ENCODE measurements at places on chromosomes 3 and 15.
A peak's percentile ranks its signal among the peaks of the same experiment; 100 is the strongest.

DNA sequence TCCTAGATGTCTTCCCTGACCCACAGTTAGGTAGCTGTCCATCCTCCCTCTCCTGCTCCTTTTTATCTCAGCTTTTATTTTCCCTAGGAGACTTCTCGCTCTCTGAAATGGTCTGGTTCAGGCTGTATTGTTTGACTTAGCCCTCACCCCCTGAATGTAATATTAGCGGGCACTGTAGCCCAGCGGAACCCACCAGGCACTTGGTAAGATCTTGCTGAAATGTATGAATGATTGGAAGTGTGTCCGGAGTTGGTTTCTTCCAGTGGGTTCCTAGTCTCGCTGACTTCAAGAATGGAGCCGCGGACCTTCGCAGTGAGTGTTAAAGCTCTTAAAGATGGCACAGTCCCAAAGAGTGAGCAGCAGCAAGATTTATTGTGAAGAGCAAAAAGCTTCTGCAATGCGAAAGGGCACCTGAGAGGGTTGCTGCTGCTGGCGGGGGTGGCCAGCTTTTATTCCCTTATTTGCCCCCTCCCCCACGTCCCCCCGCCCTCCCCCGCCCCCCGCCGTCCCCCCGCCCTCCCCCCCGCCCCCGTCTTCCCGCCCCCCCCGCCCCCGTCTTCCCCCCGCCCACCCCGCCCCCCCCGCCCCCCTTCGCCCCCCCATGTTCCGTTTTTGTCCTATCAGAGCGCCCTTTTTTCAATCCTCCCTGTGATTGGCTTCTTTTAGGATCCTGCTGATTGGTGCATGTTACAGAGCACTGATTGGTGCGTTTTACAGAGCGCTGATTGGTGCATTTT lies 694 bp upstream of the EEFSEC start:
- peak; percentile 88 for DNase-seq

- DNase-seq, result no peak
Measured at GRCh38 chr3:102307442-102307841, 127.4 kb upstream of the ZPLD1 start.

GRCh38 chr3:149936812-149937230 lies 33.9 kb downstream of the PFN2 start:
- peak; percentile 69 for DNase-seq

GRCh38 chr3:67648701-67649100 lies 5.7 kb downstream of the SUCLG2 start:
- no peak for DNase-seq

DNA sequence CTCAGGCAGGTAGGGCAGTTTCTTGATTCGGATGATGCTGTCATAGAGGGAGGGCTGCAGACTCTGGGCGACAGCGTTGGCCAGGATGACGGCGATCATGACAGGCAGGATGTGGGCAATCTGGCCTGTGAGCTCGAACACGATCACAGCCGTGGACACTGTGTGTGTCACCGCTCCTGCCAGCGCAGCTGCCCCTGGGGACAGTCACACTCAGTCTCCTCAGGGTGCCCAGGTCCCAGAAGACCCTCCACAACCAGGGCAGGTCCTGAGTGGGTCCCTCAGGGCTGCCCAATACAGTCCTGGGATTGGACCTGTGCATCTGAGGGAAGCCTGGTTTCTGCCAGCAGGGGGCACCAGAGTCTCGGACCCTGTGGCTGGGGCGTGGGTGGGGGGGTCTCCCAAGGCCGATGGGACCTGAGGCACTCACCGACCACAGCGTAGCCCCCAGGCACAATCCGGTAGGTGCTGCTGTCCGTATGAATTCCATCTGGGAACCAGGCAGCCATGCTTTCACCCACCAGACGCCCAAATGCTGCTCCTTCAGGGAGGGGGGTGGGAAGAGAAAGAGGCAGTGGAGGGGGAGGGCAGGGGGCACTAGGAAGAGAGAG lies 7.2 kb downstream of the CLCN2 start:
- peak; percentile 51 for DNase-seq

DNA sequence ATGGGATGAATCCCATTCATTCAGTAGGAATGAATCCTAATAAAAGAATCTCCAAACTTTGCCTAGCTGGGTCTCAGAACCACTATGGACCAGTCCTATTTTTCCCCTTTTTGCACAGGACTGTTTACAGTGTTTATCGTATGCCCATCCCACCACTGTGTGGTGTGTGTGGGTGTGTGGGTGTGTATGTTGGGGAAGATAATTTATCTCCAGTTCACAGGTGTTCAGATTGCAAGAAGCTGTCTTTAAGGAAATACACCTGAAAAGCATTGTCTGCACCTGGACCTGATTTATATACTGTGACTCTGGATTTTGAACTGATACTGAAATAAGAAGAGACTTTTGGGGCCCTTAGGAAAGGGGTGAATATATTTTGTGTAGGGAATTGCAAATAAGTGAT lies 24.7 kb upstream of the SHF start:
- no peak for DNase-seq

GRCh38 chr15:76987896-76988860 lies 6.7 kb upstream of the PSTPIP1 start:
- no peak for DNase-seq

DNA sequence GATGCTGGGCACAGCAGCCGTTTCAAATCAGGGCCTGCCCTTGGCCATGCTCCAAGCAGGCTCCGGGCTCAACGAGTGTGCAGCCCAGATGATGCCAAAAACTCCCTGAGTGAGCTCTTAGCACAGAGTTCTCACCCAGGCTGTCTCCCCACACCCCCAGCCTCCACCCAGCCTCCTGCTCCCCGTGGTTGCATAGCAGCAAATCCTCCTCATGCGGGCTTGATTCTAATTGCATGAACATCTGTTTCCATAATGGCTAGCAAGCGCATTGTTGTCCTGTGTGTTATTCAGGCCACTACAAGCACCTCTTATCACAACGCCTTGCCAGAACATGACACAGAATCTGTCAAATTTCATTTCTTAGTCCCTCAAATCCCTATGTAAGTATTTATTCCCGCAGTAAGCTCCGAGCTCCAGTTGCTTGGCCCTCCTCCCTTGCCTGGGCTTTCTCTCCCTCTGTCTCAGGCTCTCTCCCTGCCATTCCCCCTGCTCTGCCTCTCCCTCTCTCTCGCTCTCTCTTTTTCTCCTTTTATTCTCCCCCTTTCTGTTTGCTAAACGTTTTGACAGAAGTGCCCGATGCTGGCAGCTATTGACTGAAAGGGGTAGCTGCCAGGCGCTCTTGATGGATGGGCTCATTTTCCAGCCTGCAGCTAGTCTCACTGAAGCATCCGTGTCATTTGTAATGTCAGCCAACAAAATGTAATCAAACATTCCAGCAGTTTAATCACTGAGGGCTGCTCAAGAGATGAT lies 306.5 kb downstream of the IL20RB start:
- peak; percentile 52 for DNase-seq

GRCh38 chr3:71172951-71173350 lies 410.6 kb downstream of the FOXP1 start:
- no peak for DNase-seq

DNA sequence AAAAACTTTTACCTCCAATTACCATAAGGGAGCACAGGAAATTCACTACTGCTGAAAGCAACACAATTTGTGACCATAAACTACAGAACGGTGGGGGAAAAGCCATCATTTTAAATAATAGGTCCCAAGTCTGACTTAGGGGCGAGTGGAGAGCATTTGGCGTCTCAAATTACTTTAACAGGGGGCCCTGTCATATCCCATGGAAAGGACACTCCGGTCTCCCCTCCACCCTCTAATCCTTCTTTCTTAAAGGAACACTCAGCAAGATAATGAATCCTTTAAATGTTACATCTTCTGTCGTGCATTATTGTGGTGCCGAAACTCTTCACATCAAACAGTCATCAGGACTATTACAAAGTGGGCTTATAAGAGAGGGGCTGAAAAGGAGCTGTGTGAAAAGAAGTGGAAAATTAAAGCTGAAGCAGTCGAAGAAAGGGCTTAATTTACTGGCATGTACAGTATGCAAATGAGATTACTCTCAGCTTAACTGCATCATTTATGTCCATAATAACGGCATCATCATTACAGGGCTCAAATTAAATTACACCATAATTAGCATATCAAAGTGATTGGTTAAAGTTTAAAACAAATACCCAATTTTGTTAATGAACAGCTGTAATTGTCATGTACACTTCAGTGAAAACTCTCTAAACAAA lies 342.2 kb downstream of the FOXP1 start:
- DNase-seq, result peak; percentile 49

DNA sequence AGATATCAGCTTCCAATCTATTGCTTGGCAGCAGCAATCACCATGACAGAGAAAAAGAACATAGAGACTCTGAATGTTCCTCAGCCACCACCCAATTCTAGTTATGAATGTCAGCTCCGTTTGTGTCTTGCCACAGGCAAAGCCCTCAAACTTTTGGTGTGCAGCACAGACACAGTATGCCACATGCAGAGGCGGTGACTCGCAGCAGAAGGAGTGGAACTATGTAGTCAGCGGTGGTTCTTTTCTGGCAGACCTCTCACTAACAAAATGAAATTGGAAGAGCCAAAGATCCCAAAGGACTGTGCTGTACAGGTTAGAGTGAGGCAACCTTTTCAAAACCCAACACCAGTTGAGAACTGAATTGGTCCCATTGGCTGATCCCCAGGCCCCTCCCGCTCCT lies 220.9 kb downstream of the SLC9A9 start:
- no peak for DNase-seq

DNA sequence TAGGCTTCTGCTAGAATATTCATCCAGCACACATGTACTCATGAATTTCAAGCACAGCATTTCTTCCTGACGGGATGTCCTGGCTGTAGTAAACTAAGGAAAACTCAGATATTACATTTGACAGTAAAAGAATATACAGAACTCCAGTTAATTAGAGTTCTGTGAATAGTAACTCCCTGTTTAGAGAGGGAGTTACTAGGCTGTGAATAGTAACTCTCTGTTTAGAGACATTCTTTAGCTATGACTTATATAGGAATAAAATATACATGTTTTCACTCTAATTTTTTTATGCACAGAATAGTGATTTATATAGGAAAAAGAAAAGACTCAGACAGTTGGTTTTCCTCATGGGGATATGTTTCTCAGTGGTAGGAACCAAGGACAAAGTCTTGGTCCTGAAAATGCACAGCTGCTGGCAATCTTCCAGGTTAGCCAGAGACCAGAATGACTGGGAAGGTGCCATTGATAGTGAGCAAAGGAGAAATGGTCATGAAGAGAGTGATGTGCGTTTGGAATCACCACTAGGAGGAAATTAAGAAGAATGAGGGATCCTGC lies 480.7 kb upstream of the THBS1 start:
- no peak for DNase-seq

- no peak for DNase-seq
Measured at GRCh38 chr3:134350861-134351311, 23.4 kb downstream of the AMOTL2 start.

GRCh38 chr3:47974974-47975470 lies 41.2 kb downstream of the MAP4 start:
- no peak for DNase-seq

DNA sequence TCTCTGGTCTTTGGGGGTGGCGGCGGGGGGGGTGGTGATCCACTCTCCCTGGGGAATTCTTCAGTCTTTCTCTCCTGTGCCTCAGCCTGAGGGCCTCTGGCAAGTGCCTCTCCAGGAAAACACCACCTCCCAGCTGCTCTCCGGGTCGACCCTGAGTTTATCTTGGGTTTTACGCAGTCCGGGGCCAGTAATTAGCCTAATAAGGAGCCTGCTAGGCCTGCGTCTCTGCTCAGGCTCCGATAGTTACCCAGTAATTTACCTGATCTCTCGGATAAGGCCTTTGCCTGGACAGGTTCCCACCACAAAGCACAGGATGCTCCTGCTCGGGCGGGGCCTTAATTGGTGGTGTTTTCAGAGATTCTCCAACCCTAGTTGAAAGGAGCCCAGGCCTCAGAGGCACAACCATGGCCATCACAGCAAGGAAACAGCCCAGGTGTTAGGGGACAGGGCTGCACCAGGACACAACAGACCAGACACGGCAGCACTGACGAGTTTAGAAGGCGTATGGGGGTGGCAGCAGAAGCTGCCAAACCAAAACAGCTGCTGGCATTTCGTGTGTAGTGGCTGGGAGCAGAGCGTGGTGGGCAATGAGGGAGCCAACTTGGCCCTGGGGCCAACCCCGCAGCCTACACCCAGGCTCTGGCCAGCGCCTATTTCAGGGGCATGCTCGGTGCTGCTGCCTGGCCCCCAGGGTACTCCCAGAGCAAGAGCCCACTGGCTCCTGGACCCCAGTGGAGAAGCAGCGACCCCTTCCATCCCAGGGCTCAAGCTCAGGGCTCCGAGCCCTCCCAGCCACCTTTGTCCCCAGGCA lies 71.4 kb downstream of the KLF13 start:
- peak; percentile 98 for DNase-seq

DNA sequence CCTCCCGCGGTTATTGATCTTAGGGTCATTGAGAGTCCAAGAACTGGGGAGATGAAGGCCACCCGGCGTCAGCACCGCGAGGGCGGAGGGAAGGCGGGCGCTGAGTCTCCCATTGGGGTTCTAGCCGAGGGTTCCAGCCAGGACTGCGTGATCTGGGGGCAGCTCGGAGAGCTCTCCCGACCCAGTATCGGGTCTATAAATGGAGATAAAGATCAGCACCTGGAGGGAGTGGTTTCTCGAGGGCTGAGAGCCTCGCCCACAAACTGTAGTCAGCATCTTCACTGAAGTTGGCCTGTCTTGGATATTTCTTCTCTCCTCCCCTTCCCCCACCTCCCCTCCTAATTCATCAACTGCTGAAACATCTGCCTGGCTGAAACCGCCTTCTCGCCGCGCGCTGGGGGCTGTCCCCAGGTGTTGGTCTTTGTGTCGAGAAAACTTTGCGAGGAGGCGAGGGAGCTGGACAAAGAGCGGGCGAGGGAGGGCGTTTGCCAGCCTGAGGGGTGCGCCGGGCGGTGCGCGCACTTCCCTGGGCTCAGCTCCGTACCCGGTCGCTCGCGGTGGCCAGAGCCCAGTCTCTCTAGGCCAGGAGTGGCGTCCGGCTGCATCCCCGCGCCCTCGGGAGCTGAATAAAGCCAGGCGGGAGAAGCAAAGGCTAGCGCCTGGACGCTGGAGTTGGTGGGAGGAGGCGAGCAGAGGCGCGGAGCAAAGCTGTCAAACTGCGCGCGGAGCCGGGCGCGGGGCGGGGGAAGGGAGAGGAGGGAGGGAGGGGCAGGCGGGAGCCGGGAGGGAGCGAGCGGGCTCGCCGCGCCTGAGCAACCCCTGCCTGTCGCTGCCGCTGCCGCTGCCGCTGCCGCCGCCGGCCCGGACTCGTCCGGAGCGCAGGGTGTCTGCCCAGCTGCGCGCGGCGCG lies at the start of gene ST8SIA2:
ST8SIA2 (plus strand) TSS at position 811 of the 909 bp plus-strand sequence. CDS start 184 bp downstream, outside the sequence.
- DNase-seq, result peak; percentile 68

GRCh38 chr3:40780925-40781406 lies 256.2 kb downstream of the ZNF621 start:
- DNase-seq, result peak; percentile 44

- DNase-seq, result peak; percentile 43
Measured at GRCh38 chr15:29270169-29270955, 740 bp upstream of the NSMCE3 start.

GRCh38 chr3:188294113-188294512 lies 140.2 kb downstream of the LPP start:
- no peak for DNase-seq

GRCh38 chr15:57503911-57504598 lies 87.6 kb upstream of the MYZAP start:
- DNase-seq, result no peak

- no peak for DNase-seq
Measured at GRCh38 chr3:177185035-177185574, 12.2 kb downstream of the TBL1XR1 start.
